Stimulated activated CD8-positive, alpha-beta memory T cell treated with anti-CD3 and anti-CD28 coated beads, Interleukin-4, amount 100 ng/mL, for 1 hour (primary cell): ENCODE measurements at places on chromosomes 12 and 14.

DNA sequence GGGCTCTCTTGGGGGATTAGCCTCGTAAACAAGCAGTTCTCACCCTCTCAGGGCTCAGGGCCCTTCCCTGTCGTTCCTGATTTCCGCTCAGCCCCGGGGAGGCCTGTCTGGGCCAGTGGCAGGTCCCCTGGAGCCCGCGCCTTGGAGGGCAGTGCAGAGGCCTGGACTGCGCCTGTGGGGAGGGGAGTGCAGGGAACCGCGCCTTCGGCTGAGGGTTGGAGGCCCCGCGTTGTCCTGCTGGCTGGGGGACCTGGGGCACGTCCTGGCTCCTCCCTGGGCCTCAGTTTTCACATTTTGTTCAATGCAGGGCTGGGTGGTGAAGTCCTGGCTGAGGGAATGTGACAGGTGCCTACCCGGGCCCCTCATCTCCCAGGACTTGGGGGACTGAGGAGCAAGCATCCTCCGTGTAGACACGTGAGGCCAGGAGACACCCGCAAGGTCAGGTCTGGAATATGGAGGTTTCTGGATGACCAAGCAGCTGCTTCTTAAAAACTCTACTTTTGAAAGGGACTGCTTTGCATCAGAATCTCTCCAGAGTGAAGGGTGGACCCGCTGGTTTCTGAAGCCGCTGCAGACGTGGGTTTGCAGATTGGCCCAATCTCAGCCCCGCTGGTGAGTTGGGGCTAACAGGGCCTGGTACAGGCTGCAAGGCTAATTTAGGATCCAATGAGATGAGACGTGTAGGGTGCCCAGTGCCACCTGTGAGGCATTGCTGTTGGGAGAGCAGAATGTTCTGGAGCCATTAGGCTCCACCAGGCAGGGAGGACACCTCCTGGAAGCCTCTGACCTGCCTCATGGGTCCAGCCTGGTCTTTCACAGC, 80.2 kb downstream of the KIF26A start:
- DNase-seq: no peak

DNA sequence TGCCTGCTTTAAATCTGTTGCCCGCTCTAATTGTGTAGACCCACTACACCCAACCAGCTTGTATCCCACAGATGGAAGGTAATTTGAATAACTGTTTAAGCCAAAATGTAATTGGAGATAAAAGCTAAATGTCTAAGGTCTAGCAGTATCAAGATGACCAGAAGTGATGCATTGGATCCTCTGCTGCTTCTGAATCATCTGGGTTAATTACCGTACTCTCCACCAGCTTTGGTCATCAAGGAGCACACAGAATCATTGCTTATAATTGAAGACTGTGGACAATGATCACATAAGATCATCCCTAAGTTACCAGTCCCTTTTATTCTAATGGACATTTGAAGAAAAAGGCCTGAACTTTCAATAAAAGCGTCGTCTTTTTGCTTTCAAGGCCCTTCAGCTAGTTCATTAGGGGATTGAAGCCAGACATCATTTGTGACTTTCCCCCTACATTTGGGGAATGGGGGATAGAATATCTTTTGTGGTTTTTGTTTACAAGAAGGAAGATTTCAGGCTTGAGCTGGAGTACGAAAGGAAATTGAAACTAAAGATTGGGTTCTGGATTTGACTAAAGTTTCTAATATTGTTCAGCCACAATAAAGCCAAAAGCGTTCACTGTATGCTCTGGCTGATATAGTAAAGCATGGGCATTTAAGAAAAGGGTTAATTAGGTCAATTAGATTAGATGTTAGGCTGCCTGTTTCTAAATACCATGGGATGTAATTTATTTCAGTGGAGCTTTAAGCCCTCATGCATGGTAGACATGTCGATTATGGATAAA, 123.2 kb downstream of the CHST11 start:
- no peak for DNase-seq

GRCh38 chr12:52515927-52516831, 4.0 kb downstream of the KRT5 start:
- DNase-seq: no peak

DNA sequence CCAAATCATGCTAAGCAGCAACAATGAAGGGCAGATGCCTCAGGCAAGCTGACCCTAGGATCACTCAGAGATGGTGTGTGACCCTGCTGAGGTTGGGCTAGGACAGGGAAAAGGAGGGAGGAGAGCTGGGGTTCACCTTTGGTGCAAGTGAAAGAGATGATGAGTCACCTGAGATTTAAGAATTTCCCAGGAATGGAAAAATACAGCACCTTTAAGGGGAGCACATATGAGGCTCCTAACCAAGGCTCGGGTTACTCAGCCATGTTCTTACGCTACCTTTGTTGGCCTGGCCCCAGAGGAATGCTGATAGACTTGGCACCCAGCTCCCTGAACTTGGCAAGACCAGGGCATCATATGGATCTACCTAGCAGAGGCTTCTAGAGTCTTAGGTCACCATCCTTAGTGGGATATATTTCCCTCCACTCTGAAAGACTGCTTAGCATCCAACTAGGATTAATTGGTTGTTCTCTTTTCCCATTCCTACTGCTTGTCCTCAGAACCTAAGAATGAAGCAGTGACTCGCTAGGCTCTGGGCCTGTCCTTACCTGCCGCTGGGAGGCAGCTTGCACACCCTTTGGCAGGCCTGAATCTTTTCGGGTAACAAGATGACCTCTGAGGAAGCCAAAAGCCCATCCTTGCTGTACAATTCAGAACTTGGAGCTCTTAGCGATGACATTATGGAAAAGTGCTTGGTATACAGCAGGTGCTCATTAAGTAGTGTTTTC, 4.0 kb upstream of the NAA25 start:
- no peak for DNase-seq

DNA sequence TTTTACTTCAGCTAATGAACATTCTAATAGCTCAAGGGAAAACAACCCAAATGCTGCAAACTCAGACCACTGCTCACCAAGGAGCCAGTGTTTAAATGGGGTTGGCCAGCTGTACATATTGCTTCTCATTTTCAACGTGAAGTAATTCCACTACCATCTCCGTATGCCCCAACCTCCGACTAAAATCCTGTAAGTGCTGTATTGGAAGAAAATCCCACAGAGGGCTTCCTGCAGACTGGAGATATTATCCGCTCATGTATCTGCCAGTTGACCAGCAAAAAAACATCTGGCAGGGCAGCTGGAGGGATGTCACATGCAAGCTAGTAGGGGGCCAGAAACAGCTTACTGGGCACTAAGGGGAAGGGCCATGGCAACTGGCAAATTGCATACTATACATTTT, 485.0 kb downstream of the SNAPC1 start:
- no peak for DNase-seq

GRCh38 chr12:120412421-120412820, 25.5 kb upstream of the COX6A1 start:
- no peak for DNase-seq

DNA sequence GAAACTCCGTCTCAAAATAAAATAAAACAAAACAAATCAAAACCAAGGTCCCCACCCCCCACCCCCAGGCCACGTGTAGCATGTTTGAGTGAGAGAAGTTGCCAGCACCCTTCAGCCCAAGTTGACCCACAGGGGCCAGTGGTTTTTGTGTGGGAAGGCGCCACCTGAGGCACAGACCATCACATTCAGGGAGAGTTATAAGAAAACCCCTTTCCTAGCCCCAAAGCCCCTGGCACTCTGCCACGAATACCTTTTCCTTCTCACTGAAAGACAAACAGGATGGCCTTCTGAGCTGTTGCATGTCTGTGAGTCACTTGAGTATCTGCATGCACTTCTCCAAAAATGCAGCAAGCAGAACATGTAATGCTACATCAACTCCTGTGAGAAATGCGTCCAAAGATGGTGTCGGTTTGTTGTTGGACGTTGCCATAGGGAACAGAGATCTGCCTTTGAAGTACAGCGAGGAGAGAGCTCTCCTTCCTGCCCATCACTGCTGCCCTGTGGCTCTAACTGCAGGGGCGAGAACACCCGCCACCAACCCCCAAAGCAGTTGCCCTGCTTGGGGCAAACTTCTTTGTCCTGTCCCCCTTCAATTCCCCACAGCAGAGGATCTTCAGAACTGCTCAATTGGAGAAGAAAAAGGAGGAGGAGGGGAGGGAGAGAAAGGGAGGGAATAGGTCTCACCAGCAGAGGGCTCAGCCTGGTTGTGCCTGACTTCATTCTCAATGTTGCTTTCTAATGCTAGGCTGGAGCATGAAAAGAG, 2.7 kb upstream of the TRAF3 start:
- no peak for DNase-seq

DNA sequence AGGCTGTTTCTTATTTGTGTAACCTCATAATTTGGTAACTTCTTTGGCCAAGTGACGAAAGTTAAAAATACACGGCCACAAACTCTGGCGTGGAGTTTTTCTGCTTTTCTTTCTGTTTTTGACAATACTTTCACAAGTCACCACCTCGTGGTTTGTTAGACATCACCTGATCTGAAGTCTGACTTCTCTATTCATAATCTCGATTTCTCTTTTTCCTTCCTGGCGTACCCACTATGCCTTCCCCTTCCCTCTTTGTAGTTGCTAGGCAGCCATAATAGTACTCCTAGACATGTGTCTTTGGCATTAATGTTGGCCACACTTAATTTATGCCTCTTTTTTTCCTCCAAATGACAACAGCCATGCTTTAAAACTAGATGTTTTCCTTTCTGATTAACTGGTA, 97.6 kb downstream of the POLR3B start:
- DNase-seq: no peak
